ENCODE measurements at places on chromosomes 6 and 20. TPM values are rescaled to one million over a fixed set of nuclear protein-coding genes. Genes with fewer than 3 reads are reported as not detected.

GRCh38 chr20:24836661-24837299 is 112.3 kb upstream of the CST7 start:
- no peak for DNase-seq

SSTR4 gene
- total RNA-seq, result not detected

DNA sequence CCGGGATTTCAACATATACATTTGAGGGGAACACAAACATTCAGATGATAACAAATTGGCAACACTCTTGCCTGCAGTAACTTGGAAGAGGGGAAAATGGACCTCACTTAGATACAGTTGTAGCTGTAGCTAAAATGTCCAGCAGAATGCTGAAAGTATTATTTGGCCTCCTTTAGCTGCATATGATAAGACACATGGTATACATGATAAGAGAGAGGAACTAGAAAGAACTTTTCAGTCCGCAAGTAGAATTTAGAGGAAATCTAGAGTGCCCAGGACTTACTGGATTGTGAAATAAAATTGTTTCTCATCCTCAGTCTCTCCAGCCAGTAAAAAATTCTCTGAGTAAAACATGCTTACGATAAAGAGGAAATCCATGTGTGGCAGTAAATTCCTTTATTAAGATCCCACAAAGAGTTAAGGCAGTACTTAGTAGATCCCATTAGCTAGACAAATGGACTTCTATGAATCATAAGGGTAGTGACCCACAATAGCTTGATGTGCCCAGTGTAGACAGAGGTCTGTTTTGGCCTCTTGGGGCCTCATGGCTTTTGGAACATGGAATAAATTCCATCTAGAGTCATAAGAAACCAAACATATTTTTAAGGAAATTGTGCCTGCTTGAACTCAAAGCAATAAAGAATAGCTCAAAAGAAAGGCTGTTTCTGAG is 87.9 kb upstream of the RBM24 start:
- DNase-seq, result no peak

- DNase-seq, result no peak
These were observed 278.2 kb downstream of the TFAP2A start for GRCh38 chr6:10136636-10137035.

- no peak for DNase-seq
These were observed 31.2 kb downstream of the KCNQ5 start for GRCh38 chr6:72653026-72653425.

TRIM15 gene
- total RNA-seq, result not detected

- no peak for DNase-seq
These were observed 75.9 kb downstream of the PREX1 start for GRCh38 chr20:48751871-48752270.

DNA sequence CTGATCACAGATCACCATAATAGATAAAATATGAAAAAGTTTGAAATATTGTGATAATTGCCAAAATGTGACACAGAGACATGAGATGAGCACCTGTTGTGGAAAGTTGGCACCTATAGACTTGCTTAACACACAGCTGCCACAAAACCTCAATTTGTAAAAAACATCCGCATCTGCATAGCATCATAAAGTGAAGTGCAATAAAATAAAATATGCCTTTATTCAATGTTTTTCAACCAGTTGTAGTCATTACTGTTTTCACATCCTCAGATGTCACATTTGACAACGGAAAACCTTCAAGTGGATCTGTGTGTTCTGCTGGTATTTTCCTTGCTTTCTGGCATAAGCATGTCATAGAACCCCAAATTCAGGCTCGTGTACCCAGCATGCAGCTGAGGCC is 50.2 kb upstream of the IFNGR1 start:
- no peak for DNase-seq

DNA sequence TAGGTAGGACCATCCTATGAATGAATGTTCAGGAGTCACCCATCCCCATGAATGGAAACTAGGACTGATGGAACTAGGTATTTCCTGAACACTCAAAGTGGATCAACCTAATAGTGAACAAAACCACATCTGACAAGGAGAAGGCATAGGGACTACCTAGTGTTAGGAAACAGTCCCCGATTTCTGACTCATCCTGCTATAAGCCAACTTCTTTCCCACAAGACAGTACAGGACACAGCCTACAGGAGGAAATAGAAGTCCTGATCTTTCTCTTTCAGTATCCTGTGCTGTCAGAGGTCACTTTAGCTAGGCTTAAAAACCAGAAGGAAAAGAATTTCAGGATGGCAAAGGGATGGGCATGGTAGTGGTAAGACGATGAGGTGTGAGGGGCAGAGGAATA is 19.5 kb upstream of the GMDS start:
- no peak for DNase-seq

DNA sequence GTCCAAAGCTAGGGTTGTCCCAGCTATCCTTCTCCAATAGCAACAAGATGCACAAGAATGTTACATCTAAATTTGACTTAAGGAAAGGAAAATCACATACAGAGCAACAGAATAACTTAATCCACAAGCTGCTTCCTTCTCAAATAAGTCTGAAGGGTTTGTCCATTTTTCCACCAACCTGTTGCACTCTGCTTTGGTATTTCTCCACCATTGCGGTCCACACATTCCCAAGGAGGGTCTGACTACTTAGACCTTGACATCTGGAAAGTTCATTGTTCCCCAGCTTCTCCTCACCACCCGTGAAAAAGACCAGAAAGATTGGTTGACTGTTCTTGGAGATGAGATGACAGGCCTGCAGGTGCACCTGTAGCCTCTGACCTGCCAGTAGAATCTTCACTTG is 72.5 kb downstream of the PDSS2 start:
- DNase-seq, result no peak
